ENCODE measurements at places on chromosomes 7 and 10. TPM values are rescaled to one million over a fixed set of nuclear protein-coding genes. Genes with fewer than 3 reads are reported as not detected.

The CPN1 gene
- not detected for total RNA-seq

The DYNC1I1 gene
- total RNA-seq = 0.13 TPM

The SEMA3C gene
- 232 TPM for total RNA-seq

The AIFM2 gene
- total RNA-seq = 16.6 TPM

The SPDYE3 gene
- total RNA-seq = not detected

The PDE1C gene
- total RNA-seq = not detected

The HTRA1 gene
- 32.8 TPM for total RNA-seq

The SPDYE2 gene
- total RNA-seq = not detected

The WNT2 gene
- not detected for total RNA-seq

The ARHGEF5 gene
- 37.1 TPM for total RNA-seq

The AOAH gene
- 0.31 TPM for total RNA-seq

The FOXI2 gene
- total RNA-seq = not detected

The OLAH gene
- not detected for total RNA-seq

The PTF1A gene
- not detected for total RNA-seq

The ZNF800 gene
- total RNA-seq = 26.0 TPM

The SLC26A5 gene
- total RNA-seq = not detected

The ZNF503 gene
- 10.4 TPM for total RNA-seq
